ENCODE measurements at places on chromosomes 1 and 21.

GRCh38 chr1:100290291-100290690, 24.3 kb downstream of the RTCA start:
- DNase-seq: no peak

- no peak for DNase-seq
These were observed 31.6 kb downstream of the TMCC2 start for GRCh38 chr1:205259324-205259832.

GRCh38 chr1:182080040-182080439, 18.5 kb upstream of the ZNF648 start:
- peak; percentile 65 for DNase-seq

GRCh38 chr1:95168761-95169351, 51.7 kb downstream of the TLCD4 start:
- no peak for DNase-seq
